Esophagus squamous epithelium (tissue), 5 donors: ENCODE measurements at places on chromosomes 12 and 14. TPM values are rescaled to one million over a fixed set of nuclear protein-coding genes. Genes with fewer than 3 reads are reported as not detected.

SLCO1A2 gene
- not detected for total RNA-seq

DNA sequence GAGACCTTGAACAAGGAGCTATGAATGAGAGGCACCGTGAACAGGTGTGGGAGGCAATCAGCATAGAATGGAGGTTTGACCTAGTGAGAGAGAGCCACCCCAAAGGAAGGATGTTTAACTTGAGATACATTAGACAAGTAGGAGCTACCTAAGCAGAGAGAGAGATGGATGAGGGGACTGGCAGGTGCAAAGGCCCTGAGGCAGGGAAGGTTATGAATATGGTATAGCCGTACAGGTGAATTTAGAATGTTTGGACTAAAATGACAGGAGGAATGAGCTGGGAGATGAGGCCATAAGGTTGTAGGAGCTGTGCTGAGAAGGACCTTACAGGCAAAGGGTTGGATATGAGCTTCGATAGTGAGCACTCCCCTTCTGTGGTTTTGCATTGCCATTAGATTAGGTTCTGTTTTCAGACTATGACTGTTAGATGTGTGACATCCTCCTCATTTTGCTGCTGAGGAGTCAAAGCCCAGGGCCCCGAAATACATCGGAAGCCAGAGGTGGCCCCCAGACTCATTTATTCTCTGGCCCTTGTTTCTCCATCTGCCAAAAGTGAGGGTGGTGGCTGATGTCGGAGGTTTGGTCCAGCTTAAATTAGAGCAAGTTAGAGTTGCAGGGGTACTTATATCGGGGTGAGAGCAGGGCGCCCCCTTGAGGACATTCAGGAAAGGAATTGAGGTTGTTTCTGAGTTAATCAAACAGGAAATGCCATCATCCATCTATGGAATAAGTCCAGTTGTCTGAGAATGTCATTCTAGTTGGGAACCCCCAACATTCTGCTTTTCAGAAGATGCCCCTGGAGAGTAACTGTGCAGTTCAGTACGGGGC, 29.4 kb downstream of the SLC24A4 start:
- no peak for DNase-seq

MORN3 gene
- total RNA-seq = not detected

TMCC3 gene
- total RNA-seq = 14.2 TPM

LRRC10 gene
- not detected for total RNA-seq
